ENCODE measurements at places on chromosomes 16 and 17.

- no peak for DNase-seq
Observed at GRCh38 chr16:71594000-71594646, 17.2 kb upstream of the TAT start.

GRCh38 chr16:87387942-87388817, 4.0 kb upstream of the MAP1LC3B start:
- DNase-seq: peak; percentile 92

DNA sequence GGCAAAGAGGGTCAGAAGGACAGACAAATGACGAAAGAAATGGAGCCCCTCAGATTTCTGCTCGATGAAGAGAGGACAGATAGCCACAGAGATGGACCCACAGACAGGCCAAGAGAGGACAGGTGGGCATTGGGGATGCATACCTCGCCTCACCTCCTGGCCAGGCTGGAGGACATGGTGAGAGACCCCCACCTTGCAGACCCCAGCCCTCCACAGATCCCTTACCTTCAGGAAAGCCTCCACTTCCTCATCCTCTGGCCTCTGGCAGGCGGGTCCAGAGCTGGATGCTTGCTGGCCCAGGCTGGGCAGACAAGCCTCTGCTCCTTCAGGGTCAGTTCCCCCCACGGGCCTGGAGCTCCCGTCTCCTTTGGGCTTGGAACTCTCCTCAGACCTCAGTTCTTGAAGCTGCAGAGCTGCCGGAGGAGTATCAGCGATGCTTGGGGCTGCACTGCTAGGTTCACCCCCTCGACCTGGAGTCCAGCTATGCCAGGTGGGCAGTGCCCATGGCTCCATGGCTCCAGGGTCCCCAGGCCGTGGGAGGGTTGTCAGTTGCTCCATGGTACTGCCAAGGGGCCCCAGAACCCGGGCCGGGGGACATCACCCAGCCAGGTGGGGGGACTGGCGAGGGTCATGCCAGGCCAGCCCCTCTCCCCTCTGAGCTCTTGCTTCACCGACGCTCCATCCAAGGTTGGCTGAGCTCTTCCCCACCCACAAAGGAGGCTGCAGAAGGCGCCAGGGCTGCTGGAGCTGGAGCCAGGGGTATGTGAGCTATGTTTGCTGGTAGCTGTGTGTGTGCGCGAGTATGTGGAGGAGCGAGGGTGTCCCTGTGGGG, 1.0 kb downstream of the TSPOAP1 start:
- DNase-seq: no peak

- no peak for DNase-seq
Observed at GRCh38 chr17:64658931-64659330, 3.2 kb downstream of the SMURF2 start.

- no peak for DNase-seq
Observed at GRCh38 chr16:46949241-46949892, 24.1 kb downstream of the DNAJA2 start.

GRCh38 chr16:85471469-85472431, 141.4 kb upstream of the GSE1 start:
- DNase-seq: no peak

- no peak for DNase-seq
Observed at GRCh38 chr16:10514369-10515055, 65.9 kb downstream of the EMP2 start.

DNA sequence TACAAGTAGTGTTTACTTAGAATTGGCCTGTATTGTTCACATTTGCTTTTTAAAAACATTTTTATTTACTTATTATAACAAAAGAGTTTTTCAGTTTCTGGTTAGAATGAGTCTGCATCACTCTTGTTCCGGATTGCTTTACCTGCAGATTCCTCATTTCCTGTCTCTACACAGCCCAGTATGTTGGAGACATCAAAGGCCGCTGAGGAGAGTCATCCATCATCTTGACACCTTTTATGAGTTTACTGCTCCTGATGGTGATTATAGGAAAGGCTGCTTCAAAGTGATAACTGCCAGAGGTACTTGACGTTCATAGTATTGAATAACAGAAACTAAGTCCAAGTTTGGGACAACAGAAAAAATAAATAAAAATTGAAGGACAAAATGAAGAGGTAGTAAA, 490.5 kb upstream of the CA10 start:
- no peak for DNase-seq

- DNase-seq: no peak
Observed at GRCh38 chr17:59365383-59365981, 34.0 kb downstream of the YPEL2 start.

DNA sequence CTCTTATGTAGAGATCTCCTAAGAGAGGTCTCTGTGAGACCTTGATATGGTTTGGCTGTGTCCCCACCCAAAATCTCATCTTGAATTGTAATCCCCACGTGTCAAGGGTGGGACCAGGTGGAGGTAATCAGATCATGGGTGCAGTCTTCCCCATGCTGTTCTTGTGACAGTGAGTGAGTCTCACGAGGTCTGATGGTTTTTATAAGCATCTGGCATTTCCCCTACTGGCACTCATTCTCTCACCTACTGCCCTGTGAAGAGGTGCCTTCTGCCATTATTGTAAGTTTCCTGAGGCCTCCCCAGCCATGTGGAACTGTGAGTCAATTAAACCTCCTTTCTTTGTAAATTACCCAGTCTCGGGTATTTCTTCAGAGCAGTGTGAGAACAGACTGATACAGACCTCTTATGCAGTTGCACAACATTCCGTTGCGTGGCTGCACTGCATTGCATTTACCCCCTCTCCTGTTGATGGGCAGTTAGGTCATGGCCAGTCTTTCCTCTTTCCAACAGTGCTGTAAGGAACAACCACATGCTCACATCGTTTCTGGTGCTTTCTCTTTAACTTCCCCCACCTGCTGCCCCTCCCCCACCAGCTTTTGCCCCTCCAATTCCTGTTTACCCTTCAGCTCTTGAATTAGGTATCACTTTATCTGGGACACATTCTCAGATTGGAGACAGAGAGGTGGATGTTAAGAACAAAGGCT, 43.6 kb upstream of the MED9 start:
- DNase-seq: no peak

DNA sequence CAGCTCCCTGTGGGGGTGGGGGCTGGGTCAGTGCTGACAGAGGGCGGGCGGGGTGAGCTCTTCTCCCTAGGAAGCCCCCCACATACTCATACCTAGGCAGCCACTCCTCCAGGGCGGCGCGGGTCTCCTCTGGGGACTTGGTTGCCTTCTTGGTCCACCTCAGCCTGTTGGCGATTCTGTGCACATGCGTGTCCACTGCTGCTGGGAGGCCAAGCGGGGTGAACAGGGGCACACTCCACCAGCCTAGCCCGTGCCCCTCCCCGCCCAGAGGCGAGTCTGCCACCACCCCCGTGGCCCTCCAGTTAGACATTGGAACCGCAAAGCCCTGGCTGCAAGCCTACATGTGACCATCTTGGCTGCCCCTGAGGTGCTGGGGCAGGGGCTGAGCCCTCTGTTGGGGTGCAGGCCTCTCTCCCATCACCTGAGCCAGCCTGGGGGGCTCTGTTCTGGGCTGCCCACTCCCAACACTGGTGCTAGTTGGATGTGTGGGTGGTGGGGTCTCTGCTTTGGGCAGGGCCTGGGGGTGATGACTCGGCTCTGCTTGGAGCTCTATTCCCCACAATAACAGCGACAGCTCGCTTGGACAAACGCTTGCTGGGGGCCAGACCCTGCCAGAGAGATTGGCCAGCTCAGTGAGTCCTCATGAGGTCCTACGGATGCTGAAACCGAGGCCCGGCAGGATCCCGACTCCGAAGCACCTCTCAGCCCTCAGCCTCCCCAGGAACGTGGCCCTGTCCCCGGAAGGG, 7.4 kb downstream of the NTHL1 start:
- no peak for DNase-seq

DNA sequence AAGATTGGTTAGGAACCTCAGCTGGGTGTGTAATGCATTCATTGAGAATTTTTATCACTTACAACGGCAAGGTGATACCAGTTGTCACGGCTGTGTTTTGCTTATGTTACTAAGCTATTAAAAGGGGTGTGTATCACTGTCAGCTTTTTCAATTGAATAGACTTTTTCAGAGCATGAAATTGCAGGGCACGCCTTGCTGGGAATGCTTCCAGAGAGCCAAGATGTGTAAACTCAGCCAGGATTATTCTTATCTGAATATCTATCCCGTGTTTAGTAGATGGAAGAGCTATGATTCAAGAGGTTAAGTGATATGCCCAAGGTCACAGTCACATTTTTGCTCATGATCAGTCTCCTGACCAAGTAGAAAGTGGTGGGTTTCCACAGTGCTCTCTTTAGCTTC, 6.6 kb upstream of the TEKT3 start:
- no peak for DNase-seq

DNA sequence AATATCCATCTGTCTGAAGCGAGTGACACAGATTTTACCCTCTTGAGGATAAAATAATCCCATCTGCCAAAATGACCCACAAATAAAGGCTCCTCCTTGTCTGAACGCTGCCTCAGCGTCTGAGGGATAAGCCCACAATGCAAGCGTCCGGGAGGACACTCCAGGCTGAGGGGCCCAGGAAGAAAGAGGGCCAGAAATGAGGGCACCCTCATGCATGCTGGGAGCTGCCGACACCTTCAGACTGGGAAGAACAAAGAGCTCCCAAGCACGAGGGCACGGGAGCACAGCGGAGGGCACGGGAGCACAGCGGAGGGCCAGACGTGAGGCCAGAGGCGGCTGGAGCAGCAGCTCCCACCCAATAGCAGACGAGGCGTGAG, 126.9 kb downstream of the ZNF778 start:
- no peak for DNase-seq

GRCh38 chr17:77140166-77140877, 447 bp upstream of the SEC14L1 start:
- DNase-seq: peak; percentile 70

DNA sequence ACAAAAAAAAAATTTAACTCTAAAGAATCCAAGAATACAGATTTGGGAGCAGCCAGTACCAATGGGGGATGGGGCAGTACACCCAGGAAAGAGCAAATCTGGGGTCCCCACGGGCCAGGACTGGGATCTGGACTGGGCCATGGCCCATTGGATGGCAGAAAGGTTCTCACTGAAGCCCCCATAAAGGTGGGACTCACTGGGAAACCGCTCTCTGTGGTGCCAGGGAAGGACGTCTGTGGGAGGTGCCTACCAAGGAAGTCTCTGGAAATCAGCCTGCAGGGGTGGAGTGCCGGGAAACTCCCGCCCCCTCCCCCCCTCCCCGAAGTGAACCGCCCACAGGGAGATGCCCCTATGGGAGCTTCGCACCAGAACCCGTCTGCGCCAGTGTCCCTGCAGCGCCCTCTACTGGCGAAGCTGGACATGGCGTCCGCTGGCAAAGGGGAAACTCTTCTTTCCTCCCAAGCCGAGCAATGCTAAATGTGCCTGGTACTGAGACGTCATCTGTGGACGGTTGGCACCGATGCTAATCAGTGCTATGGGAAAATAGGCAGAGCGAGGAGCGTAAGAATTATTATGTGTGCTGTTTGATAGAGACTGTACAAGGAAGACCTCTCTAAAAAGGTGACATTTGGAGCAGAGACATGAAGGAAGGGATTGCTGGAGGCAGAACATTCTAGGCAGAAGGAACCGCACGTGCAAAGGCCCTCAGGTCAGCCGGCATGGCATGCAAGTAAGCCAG, 671.1 kb downstream of the WWOX start:
- peak; percentile 63 for DNase-seq

- no peak for DNase-seq
Observed at GRCh38 chr16:1580956-1581355, 30.9 kb downstream of the IFT140 start.

DNA sequence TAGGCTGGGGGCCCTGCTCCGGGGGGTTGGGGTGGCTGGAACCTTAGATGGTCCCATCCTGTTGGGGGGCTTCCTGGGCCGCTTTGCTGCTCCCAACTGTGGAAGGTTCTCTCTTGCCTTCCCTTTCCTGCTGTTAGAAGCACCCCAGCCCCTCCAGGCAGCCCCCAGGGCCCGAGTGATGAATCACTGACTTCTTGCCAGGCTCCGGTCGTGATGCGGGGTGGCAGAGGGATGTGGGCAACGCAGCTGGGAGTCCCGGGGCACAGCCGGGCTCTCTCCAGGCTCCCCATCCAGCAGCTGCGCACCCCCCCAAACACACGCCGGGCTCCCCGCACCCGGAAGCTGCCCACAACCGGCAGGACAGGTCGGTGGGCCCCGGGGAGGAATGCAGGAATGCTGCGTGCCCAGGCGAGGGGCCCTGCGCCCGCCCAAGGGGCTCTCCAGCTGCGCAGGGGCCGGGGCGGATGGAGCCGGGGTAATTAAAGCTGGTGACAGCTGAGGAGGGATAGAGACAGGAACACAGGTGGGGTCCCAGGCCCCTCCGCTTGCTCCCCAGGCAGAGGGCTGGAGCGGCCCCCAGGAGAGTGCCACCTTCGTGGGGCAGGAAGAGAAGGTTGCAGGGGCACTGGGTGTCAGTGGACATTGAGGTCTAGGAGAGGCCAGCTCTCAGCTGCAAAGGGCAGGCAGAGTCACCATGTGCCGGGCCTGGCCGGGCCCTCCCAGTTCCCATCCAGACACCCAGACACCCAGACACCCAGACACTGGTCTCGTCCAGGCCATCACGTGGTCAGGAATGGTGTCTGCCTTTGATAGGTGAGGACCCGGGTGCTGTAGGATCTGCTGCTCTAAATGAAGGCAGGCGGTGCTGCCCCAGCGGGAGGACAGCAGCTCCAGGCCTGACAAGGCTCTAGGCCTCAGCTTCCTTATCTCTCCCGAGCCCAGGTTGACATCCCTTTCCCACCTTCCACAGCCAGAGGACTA, 15.0 kb upstream of the SLC38A10 start:
- no peak for DNase-seq

DNA sequence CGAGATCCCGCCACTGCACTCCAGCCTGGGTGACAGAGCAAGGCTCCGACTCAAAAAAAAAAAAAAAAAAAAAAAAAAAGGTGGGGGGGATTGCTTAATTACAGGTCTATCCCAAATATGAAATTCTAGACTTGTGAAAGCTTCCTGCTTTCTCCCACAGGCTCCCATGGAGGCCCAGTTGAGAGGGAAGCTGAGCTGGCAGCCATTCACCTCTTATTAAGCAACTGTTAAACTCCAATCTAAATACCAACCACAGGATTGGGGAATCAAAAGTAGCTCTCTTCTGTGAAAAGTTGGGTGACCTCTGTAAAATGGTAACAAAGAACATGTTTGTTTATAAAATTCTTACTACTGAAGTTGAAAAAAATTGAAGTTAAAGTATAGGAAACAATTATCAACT, 45.8 kb upstream of the STAC2 start:
- no peak for DNase-seq

DNA sequence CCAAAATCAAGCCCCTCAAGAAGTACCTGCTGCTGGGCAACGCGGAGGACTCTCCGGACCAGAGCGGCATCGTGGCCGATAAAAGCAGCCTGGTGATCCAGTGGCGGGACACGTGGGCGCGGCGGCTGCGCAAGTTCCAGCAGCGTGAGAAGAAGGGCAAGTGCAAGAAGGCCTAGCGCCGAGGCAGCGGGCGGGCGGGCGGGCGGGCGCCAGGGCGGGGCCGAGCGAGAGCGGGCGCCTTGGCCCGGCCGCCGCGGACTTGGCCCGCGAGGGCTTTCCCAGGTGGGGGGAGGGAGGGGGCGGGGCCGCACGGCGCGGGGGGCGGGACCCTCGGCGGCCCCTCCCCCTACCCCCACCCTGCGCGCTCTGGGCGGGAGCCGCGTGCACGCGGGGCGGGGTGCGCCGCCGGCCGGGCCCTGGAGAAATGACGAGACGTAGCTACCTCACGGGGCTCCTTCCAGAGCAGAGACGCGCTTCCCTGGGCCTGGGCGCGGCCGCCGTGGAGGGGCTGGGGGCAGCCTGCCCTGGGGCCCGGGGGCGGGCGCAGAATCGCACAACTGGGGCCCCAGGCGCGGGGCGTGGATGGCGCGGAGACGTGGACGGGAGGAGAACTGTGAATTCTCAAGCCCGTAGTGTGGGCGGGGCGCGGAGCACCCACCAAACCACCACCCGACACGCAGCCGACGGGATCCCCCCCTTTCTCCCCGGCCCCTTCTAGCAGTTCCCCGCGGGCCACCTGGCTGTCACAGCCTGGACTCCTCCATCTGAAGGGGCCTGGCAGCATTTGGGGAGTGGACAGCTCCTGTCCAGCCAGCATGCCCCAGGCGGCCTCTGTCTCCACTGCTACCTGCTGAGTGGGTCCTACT, 218.7 kb downstream of the NTN1 start:
- DNase-seq: no peak

Data from iPS DF 6.9 (cell line).